ENCODE measurements at places on chromosomes 5 and 9. TPM values are rescaled to one million over a fixed set of nuclear protein-coding genes. Genes with fewer than 3 reads are reported as not detected.

The ORM2 gene
- not detected for total RNA-seq

The GLT6D1 gene
- not detected for total RNA-seq

The FKBP15 gene
- 9.8 TPM for total RNA-seq

The PLEKHG4B gene
- total RNA-seq: 3.7 TPM

The IFNA1 gene
- total RNA-seq: not detected

The SV2C gene
- total RNA-seq: 2.9 TPM

The PCDHA4 gene
- 12.2 TPM for total RNA-seq

The ZNF608 gene
- 106 TPM for total RNA-seq

The BSPRY gene
- total RNA-seq: under 0.01 TPM

The LCN10 gene
- total RNA-seq: not detected

The GMCL2 gene
- not detected for total RNA-seq

The PKD2L2 gene
- not detected for total RNA-seq

The KIAA1191 gene
- total RNA-seq: 111 TPM

The TPRN gene
- 6.1 TPM for total RNA-seq

The GRM6 gene
- total RNA-seq: under 0.01 TPM

The SLC1A1 gene
- total RNA-seq: 66.9 TPM

The NMRK1 gene
- total RNA-seq: 6.1 TPM

The SHOC1 gene
- not detected for total RNA-seq

The MSMP gene
- 0.41 TPM for total RNA-seq

The FOXD1 gene
- total RNA-seq: 0.82 TPM

The FBLL1 gene
- 64.8 TPM for total RNA-seq

The CDH9 gene
- total RNA-seq: 31.4 TPM

The GGTA1 gene
- 2.4 TPM for total RNA-seq

The TMEM8B gene
- 4.1 TPM for total RNA-seq

The ITGA1 gene
- 4.5 TPM for total RNA-seq

The C5 gene
- 7.7 TPM for total RNA-seq

The THG1L gene
- total RNA-seq: 22.8 TPM

The MRPS30 gene
- 177 TPM for total RNA-seq

The TRAF1 gene
- 1.6 TPM for total RNA-seq

The ADCY2 gene
- 20.4 TPM for total RNA-seq

The LMX1B gene
- total RNA-seq: under 0.01 TPM

The DNLZ gene
- total RNA-seq: 9.0 TPM

The FAM153A gene
- 2.4 TPM for total RNA-seq

The INSL6 gene
- total RNA-seq: not detected

The IL31RA gene
- not detected for total RNA-seq

The MYMK gene
- not detected for total RNA-seq

The EPB41L4A gene
- total RNA-seq: 33.8 TPM

The PCDHB14 gene
- total RNA-seq: 12.6 TPM

The ENTPD2 gene
- total RNA-seq: 0.82 TPM

The SAXO1 gene
- total RNA-seq: not detected

The ASTN2 gene
- total RNA-seq: 23.2 TPM

The DTWD2 gene
- total RNA-seq: 11.8 TPM

The ZNF658 gene
- total RNA-seq: 28.5 TPM

The FUT7 gene
- total RNA-seq: not detected
